Inflammatory macrophage treated with lipopolysaccharide for 4 hours (primary cell): ENCODE measurements at places on chromosomes 1 and 21.

DNA sequence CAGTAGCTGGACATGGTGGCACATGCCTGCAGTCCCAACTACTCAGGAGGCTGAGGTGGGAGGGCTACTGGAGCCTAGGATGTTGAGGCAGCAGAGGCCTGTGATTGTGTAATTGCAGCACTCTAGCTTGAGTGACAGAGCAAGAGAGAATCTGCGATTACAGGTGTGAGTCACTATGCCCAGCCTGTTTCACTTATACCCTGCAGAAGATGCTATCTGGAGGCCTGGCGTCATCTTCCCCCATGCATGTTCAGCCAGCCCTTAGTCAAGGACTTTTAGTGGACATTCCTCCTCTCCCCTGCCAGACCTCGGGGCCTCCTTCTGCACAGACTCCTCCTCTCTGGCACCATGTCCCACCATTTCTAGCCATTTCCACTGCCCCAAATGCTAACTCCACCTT, 36.3 kb upstream of the RCC2 start:
- DNase-seq, result no peak

- DNase-seq, result no peak
Measured at GRCh38 chr1:8674481-8674880, 143.0 kb downstream of the RERE start.

- no peak for DNase-seq
Measured at GRCh38 chr1:241765390-241765789, 82.6 kb upstream of the EXO1 start.

DNA sequence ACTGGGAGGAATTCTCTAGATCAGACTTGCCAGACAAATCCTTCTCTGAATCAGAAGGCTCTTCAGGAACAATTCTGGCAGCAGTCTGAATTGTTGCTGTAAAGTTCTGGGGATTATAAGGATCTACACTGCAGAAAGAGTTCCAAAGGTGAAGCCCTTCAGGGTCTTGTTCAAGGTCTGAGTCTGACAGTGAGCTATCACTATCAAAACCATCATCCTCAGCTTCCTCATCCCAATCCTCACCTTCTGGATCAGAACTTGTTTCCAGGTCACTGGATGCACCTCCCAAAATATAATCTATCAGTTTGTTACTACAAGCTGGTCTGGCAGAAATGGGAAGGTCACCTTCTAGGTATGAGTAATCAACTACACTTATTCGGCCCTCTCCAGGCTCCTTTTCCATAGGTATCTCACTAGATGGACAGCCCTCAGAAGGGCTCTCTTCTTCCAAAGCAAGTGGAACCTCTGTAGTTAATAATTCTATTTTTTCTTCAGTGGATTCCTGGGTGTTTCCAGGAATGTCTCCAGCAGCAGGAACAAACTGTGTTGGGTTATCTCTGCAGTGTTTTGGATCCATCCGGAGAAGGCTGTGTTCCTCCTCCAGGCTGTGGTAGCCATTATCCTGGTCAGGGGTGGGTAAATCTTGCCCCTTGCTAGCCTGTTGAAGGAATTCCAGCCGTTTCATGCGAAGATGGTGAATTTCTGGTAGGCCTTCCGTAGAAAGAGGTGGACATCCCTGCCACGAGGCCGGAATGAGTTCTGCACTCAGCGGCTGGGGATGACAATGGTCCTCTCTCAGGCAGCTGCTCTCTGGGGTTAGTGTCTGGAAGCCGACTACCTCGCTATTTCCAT, 1.6 kb downstream of the PPP1R15B start:
- DNase-seq, result no peak

- peak; percentile 34 for DNase-seq
Measured at GRCh38 chr1:220084460-220084859, 5.1 kb downstream of the BPNT1 start.

DNA sequence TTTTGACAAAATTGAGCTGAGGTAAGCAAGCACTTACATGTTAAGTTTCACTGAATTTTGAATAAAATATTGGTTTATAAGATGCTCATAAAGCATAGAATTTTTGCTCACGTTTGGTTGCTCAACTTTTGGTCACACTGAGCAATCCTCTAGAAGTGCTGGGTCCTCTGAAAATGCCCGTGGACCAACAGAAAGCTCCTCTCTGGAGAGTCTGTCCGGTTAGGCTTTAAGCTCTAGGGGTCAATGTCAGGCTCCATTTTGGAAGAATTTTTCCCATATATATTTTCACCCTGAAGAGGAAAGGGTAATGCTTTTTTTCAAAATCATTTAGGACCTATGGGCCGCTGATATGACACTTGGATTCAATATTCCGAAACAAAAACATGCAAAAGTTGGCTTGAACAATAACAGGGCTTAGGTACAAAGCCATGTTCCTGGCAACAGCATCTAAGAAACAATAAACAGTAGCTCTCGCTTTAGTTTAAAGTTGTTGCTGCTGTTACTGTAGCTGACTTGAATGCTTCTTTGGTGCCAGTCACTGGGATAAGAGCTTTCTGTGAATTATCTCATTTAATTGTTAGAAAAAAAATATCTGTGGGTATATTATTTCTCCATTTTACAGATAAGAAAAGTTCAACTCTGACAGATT, 131.7 kb upstream of the ESRRG start:
- no peak for DNase-seq

GRCh38 chr1:220828179-220828490, 41.4 kb downstream of the MTARC1 start:
- DNase-seq, result no peak

GRCh38 chr1:71311376-71311775, 230.5 kb upstream of the ZRANB2 start:
- DNase-seq, result no peak

GRCh38 chr1:246497331-246497915, 9.7 kb downstream of the SMYD3 start:
- DNase-seq, result peak; percentile 75

DNA sequence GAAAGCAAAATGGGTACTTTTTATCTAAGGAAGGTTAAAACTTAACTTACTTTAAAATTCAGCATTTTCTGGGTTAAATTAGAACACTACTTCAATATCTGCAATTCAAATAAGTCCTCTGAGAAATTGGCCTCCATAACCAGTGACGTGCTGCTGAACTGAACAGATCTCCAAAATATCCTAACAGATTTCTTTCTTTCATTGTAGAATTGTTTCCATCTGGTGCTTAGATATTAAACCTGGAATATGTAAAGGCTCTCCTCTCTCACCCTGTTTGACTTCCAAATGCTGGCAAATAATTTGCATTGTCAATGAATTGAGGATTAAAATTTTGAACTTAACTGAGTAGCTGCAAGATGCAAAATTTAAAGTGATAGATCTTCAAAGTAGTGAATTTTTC, 316.9 kb upstream of the CXADR start:
- DNase-seq, result no peak

GRCh38 chr1:98402860-98403259, 258.7 kb upstream of the SNX7 start:
- peak; percentile 0 for DNase-seq

DNA sequence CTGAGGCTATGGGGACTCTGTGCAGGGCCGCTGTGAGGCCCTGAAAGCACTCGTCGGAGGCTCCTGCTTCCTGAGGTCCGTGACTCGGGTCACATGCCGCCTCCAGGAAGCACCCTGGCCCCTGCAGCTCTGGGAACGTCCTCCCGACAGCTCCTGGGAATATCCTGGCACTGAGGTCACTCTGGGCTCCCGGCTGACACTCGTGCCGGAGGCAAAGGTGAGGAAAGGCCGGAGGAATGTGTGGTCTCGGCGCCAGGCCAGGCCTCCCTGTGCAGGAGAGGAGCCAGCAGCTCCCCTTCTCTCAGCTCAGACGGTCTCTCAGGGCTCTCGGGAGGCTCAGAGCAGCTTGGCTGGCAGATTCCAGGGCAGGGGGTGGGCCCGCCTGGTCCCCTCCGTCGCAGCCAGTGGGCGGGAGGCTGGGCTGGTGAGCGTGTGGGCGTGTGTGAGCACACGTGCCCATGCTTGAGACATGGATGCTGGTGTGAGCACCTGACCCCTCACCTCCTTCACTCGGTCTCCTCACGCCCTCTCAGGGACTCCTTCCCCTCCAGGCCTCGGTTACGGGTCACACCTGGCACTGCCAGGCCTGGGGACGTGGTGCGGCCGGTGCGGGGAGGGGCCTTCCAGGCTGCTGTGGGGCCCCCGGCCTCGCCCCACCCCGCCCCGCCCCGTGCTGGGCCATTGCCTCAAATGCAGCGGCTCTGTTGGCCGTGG, 5.5 kb upstream of the RNF223 start:
- no peak for DNase-seq

DNA sequence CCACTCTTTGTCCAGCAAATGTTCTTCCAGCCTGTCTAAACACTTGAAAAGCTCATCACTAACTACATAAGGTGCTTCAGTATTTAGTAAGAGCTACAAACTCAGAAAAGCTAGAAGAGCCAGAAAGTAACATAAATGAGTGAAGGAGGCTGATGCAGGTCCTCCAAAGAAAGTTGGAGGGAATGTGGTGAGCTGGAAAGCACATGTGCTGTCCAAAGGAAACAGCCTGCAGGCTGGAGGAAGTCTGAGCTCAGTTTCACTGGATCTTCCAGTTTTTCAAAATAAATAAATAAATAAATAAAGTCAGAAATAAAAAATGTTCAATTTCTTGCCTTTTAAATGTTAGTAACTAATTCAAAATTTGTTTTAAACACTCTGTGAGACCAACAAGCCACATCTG, 25.5 kb downstream of the ZC3H11B start:
- DNase-seq, result no peak
